NCI-H460 (cell line): ENCODE measurements at places on chromosomes 16 and 17.

GRCh38 chr17:77127735-77128361 is 12.9 kb upstream of the SEC14L1 start:
- DNase-seq: no peak

- DNase-seq: no peak
Measured at GRCh38 chr17:1180958-1181752, 1.4 kb upstream of the ABR start.

DNA sequence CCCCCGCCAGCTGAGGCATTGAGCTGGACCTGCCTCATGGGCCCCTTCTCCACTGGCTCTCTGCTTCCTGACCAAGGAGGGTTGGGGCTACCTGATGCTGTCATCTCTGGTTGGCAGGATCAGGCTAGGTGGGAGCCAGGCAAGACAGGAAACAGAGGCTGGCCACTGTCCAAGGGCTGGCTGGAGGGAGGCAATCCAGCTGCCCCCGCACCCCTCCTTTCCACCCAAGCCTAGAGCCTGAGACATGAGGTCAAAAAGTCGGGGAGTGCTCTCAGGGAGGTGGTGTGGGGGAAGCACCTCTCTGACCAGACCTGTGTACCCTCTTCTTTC is 14.5 kb downstream of the NGFR start:
- no peak for DNase-seq

GRCh38 chr17:46984341-46984740 is 5.3 kb upstream of the RPRML start:
- DNase-seq: no peak

- no peak for DNase-seq
Measured at GRCh38 chr17:33777674-33778073, 477.4 kb upstream of the CCL2 start.

DNA sequence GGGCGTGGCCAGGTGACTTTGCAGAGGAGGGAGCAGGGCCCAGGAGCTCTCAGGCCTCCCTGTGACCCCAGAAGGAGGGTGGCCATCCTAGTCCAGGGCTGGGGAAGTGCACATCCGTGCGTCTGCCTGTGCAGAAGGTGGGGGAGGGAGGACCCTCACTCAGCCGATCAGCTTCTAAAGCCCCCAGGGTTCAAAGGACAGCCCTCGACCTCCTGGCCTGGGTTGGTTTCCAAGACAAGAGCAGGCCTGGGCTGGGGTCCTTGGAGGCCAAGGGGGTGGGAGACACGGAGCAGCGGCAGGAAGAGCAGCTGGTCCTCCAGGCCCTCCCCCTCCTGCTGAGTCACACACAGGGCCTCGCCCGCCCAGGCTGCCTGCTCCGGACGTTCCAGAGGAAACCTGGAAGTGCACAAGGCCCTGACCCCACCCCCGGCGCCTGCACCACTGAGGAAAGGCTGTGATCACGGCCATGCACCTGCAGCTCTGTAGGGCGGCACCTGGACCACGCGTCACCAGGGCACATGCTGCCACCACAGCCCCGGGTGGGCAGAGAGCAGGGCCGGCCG is 67.1 kb upstream of the ZNF469 start:
- peak; percentile 69 for DNase-seq

DNA sequence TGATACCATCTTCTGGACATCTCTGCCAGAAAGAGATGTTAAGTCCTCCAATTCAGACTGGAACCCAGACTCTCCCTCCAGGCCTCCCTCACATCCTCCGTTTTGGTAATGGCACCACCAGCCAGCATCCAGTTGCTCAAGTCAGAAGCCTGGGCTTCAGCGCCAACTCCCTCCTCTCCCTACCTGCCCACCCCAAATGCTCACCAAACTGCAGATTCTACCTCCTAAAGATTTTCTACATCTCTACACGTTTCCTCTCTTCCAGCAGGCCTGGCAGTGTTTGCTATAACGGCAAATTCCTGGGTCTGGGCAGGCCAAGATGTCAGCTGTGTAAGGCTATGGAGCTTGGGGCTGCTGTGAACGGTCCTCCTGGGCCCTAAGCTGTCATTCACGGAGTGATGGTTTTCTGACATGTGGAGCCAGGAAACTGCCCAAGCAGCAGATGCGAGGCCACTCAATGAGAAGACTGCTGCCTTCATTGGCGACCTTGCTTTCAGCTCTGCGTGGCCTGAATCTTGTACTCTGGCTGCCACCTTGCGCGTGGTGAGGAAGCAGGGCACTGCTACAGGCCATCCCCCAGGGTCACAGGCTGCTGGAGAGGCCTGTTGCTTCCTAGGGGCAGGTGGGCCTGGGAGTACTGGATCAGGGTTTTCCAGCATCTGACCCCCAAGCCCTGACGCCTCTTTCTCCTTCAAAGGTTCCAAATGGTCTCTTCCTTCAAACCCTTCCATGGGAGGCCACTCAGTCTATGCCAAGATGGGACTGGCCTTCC is 37.7 kb downstream of the TBX4 start:
- no peak for DNase-seq

- peak; percentile 61 for DNase-seq
Measured at GRCh38 chr16:83956336-83957289, 3.6 kb downstream of the OSGIN1 start.

DNA sequence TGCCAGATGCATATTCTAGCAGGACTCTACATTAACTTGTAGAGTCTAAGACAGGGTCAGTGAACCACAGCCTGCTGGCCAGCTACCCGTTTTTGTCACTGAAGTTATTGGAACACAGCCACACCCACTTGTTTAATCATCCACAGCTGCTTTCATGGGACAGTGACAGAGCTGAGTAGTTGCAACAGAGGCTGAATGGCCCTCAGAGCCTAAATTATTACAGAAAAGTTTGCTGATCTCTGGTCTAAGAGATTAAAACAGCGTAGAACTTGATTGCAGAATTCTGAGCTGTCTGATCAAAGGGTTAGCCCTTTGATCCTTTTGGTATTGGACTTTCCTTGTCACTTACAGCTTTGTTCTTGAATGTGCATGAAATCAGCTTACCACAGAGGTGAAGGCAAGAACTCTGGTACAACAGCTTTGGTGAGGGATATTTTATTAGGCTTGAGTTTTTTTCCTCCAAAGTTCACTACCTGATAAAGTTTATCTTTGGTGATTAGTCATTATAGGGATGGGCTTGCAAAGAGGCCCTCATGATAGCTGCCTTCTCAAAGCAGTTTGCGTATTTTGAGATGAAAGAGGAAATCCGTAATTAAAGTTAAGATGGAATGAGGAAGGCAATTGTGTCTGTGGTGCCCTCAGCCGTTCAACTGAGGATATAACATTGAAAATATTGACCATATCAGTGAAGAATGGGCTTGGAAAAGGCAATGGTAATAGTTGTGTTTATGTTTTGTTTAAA is 23.6 kb downstream of the ALDH3A2 start:
- DNase-seq: no peak

- no peak for DNase-seq
Measured at GRCh38 chr16:54165912-54166865, 120.4 kb downstream of the IRX3 start.

GRCh38 chr17:36602924-36603384 is 1.6 kb downstream of the MRM1 start:
- peak; percentile 70 for DNase-seq
